ENCODE measurements at places on chromosomes 11 and 22. TPM values are rescaled to one million over a fixed set of nuclear protein-coding genes. Genes with fewer than 3 reads are reported as not detected.
A peak's percentile ranks its signal among the peaks of the same experiment; 100 is the strongest.

The TRIM48 gene
- not detected for total RNA-seq

The BAIAP2L2 gene
- total RNA-seq: 0.24 TPM

The OR10A2 gene
- total RNA-seq: not detected

The OR51B2 gene
- total RNA-seq: not detected

The UPK3A gene
- not detected for total RNA-seq

The CTTN gene
- 537 TPM for total RNA-seq

DNA sequence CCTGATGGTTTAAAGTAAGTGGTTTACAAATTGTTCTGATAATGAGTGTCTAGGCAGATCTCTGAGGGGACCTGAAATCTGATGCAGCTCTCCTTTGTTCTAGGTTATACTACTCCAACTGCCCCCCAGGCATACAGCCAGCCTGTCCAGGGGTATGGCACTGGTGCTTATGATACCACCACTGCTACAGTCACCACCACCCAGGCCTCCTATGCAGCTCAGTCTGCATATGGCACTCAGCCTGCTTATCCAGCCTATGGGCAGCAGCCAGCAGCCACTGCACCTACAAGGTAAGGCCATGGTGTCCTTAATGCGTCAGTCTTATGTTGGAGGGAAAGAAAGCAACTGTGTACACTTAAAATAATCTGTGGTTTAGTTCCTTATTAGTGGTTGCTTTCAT, 9.9 kb downstream of the EWSR1 start:
- DNase-seq: no peak

GRCh38 chr11:64580412-64580811, 10.6 kb upstream of the SLC22A12 start:
- DNase-seq: no peak

DNA sequence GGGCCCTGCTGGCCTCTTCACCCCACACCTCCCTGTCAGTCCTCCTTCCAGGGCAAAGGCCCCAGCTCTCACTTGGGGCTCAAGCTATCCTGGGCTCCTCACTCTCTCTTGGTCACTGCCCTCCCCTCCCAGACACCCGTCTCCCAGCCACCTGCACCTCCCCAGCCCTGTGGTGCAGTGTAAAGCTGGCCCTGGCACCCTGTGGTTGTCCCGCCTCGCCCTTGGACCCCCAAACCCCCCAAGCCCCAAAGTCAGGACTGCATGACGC, 16.8 kb upstream of the PPARA start:
- no peak for DNase-seq

DNA sequence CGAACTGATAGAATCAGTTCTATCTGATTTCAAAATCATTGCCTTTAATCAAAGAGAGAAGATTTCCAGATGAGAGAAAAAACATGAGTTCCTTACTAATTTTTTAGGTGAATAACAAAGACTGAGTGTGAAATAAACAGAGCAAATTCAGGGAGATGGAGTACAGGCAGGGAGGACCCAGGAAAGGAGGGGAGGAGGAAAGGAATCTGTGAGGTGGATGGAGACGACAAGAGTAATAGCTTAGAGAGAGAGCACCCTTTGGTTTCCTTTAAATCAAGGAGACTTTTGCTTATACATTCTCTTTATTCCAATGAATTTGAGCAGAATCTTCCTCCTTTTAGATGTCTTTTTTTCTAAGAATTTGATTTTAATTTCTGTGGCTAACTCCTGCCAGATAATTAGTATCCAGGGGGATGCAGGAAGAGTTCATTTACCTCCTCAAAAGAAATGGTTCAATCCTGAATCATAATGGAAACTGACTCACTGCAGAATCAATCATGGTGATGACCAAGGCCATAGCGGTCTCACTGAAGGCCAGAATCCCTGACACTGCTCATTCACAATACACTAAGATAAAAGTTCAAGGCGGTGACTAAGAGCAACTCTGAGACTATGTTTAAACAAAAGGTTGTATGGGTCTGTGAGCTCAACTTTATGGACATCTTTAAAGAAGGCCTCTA, 234.0 kb upstream of the ZC3H12C start:
- DNase-seq: peak; percentile 66

DNA sequence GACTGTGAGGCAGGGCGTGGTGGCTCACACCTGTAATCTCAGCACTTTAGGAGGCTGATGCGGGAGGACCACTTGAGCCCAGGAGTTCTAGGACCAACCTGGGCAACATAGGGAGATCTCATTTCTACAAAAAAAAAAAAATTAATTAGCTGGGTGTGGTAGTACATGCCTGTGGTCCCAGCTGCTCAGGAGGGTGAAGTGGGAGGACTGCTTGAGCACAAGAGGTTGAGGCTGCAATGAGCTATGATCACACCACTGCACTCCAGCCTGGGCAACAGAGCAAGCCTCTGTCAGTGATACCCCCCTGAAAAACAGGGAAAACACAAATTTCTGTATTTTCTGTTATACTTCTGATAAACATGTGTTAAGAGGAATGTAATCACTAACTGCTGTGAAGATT, 57.8 kb upstream of the ARHGAP32 start:
- no peak for DNase-seq

GRCh38 chr11:72780296-72781062, 13.4 kb downstream of the STARD10 start:
- DNase-seq: no peak

- no peak for DNase-seq
Measured at GRCh38 chr11:35620795-35621194, 2.5 kb downstream of the FJX1 start.

DNA sequence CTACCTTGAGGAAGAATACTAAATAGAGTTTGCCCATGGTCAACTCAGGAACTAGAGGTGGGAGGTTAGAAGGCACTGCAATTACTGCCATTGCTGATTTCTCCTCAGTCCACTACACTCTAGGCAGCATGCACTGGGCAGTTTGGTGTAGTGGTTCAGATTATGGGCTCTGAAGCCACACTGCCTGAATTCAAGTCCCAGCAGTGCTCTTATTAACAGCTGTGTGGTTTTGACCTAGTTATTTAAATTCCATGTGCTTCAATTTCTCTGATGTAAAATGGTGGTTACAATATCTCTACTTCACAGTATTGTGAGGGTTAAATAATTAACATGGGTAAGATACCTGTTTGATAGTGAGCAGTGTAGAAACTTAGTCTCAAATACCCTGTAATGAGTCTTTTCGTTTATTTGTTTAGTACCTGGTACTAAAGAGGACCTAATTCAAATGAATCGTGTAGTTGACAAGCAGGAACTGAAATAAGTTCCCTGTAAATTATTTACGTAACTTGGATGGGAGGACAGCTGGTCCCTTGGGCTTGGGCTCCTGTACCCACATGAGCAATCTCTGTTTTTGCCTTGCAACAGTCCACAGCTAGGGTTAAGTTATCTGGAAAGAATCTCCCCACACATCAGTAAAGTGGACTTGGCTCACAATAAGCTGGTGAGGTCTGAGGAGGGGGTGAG, 17.8 kb downstream of the PRR5L start:
- no peak for DNase-seq

DNA sequence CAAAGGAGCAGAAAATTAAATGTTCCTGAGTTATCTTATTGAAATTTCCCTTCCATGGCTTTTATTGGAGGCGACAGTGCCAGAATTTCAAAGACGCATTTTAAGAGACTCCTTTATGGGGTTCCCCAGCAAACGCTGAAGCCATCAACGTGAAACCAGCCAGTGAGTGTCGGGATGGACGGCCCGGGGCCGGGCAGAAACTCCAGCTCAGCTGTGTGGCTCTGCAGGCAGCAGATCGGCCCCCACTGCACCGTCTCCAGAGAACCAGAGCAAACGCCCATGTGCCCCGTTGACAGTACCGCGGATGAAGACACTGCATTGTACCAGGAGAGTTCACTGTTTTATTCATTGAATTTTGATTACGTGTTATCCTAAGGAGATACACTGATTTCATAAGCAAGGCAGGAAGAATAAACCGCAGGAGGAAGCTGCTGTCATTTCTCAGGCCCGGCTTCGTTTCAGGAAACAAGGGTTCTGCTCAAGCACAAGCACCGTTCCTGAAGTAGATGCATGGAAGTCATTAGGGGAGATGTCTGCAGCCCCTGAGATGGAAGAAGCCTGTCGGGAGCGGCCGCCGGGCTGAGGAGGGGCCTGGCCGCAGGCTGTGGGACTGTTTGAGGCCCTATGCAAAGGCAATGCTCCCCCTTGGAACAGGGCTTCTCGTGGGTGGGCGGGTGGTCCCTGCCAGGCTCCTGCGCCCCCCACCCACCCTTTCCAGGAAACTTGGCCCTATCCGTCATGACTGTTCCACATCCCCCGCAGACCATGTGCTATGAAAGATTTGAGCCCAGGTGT, 639.7 kb downstream of the TBC1D22A start:
- no peak for DNase-seq

All from glomerular endothelial cell (primary cell).